Effector CD4-positive, alpha-beta T cell (primary cell): ENCODE measurements at places on chromosomes 12 and 14.

DNA sequence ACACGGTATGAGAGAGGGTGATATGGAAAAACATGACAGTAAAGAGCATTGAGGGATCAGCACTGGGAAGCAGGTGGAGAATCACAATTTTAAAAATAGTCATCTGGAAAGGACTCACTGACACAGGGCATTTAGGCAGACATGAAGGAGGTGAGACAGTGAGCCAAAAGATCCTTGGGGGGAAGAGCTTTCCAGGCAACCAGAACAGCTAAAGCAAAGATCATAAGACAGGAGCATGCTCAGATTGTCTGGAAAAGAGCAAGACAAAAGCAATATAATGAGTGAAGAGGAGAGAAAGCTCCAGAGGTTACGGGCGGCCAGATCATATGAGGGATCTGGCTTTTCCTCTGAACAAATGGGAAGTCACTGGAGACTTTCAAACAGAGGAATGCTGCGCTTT is 63.9 kb downstream of the DENND5B start:
- no peak for DNase-seq

DNA sequence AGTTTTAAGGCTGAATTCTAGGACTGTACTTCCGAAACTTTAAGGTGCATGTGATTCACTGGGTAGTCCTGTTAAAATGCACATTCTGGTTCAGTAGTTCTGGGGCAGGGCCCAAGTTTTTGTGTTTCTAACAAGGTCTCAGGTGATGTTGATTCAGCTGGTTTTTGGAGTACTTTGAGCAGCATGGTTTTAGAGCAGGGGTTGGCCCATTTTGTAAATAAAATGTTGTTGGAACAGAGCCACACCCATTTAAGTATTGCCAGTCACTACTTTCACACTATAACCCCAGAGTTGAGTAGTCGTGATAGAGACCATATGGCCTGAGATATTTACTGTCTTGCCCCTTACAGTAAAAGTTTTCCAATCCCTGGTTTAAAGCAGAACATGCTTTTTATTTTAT is 111.3 kb downstream of the SYNE2 start:
- no peak for DNase-seq

DNA sequence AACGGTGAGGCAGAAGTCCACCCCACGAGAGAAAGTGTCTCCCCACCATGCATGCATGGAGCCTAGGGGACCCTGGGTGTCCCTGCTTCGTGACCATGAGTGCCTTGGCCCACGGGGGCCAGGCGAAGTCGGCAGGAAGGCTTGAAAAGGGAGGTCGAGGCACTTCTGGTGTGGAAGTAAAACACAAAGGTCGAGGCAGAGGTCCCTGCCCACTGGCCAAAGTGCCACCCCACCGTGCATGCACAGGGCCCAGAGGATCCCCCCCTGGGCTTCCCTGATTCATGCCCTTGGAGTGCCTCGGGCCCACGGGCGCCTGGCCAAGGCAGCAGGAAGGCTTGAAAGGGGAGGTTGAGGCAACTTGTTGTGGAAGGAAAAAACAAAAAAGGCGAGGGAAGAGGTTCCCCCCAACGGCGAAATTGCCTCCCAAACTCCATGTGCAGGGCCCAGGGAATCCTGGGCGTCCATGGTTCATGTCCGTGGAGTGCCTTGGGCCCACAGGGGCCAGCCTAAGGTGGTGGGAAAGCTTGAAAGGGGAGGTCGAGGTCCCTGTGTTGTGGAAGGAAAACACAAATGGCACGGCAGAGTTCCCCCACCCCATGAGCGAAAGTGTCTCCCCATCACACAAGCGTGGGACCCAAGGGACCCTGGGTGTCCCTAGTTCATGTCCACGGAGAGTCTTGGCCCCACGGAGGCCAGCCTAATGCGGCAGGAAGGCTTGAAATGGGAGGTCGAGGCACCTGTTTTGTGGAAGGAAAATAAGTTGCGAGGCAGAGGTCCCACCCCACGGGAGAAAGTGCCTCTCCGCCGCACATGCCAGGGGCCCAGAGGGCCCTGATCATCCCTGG is 372.1 kb downstream of the ALG10 start:
- DNase-seq, result no peak

DNA sequence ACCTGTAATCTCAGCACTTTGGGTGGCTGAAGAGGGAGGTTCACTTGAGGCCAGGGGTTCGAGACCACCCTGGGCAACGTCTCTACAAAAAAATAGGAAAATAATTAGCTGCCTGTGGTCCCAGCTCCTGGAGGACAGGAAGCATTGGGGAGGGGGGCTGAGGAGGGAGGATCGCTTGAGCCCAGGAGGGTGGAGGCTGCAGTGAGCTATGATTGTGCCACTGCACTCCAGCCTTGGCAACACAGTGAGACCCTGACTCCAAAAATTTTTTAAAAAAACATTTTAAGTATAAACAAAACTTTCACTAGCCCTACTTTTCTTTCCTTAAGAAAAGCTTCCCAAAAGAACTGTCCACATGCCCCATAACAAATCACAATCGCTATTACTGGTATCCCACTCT is 1.6 kb downstream of the L2HGDH start:
- no peak for DNase-seq

GRCh38 chr12:95470300-95470699 is 3.7 kb upstream of the METAP2 start:
- DNase-seq, result no peak

DNA sequence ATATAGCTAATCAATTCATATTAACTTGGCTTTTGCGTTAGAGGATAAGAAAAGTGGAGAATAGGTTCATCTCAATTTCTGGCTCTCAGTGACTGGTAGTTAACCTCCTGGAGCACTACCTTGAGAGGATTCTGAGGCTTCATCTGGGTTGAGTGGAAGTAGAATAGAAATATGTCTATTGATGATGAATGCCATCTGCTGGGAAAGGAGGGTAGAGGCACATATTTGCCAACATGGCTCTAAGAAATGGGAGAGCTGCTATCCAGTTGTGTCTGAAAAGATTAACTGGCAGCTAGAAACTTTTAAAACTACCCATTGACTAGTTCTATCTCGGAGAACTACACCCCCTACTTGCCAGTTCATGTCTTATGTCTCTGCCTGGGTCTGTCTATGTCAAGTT is 530.1 kb downstream of the NRXN3 start:
- no peak for DNase-seq
